ENCODE measurements at places on chromosomes 1 and 21.

DNA sequence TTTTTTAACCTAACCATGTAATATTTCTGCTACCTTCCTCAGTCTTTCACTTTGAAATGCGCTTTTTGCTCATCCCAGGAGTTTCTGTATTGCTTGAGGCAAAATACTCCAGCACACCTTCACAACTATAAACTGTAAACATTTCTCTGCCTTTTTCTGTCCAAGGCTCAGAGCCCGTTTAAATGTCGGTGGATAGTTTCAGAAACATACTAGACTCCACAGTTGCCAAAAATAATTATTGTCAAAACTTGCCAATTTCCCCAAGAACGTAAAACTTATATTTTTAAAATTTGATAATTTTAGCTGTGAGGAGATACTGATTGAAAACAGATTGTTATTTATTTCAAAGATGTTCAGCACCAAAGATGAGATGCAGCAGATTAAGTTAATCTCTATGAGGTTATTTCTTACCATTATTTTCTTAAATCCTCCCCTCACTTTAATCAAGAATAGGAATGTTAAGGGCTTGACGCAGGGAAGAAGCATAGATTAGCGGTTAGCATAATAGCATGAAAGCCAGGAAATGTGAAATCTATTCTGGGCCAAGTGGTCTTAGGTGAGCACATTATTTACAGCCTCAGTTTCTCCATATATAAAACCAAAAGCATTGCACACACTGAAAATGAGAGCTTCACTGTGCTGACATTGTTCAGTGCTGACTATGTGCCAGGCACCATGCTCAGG is 91.5 kb upstream of the ESRRG start:
- no peak for DNase-seq

DNA sequence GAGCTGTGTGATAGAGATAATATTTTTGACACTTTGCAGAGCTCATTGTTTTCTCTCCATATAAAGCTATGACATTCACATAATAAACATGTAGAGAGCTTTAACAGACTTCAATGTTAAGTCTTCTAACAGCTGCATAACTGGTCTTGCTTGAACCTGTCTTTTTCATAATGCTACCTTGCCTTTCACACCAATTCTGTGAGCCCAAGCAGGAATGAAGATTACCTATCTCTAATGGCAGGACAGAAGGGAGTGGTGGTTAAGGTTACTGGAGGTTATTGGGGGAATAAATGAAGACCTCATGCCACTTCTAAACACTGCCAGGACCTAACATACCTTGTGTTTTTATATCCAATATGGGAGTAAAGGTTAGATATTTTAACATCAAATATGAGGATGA is 2.3 kb upstream of the CD55 start:
- no peak for DNase-seq

GRCh38 chr1:219138747-219139146 is 34.9 kb upstream of the LYPLAL1 start:
- no peak for DNase-seq

DNA sequence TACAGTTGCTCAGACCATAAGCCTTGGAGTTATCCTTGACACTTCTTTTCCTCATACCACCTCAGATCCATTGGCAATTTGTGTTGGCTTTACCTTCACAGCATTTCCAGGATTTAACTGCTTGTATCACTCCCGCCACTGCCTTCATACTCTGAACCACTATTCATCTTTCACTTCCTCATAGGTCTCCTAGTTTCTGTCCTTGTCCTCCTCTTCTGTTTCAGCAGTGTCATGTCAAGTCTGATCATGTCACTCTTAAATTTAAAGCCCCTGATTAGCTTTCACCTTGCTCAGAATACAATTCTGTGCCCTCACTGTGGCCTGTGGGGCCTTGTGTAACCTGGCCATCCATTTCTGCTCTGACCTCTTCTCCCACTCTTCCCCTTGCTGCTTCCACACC is 34.7 kb upstream of the C1orf115 start:
- no peak for DNase-seq

DNA sequence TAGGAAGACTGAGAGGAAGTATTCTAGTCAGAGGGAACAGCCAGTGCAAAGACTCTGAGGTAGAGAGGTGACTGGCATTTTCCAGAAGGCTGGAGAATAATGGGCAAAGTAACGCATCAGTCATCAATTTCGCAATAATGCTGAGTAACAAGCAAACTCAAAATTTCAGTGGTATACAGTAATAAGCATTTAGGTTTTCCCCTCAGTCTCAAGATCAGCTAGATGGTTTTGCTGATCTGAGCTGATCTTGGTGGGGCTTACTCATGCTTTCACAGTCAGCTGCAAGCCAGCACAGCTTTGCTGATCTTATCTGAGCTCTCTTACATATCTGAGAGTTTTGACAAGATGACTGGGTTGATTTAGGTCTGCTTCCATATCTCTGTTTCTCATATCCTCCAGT is 108.7 kb downstream of the TSEN15 start:
- DNase-seq = no peak
